ENCODE measurements at places on chromosomes 6 and 20.

- DNase-seq, result peak; percentile 41
These were observed 6.0 kb downstream of the OPN5 start for GRCh38 chr6:47787620-47788497.

- no peak for DNase-seq
These were observed 37.5 kb downstream of the PTK7 start for GRCh38 chr6:43113431-43114260.

DNA sequence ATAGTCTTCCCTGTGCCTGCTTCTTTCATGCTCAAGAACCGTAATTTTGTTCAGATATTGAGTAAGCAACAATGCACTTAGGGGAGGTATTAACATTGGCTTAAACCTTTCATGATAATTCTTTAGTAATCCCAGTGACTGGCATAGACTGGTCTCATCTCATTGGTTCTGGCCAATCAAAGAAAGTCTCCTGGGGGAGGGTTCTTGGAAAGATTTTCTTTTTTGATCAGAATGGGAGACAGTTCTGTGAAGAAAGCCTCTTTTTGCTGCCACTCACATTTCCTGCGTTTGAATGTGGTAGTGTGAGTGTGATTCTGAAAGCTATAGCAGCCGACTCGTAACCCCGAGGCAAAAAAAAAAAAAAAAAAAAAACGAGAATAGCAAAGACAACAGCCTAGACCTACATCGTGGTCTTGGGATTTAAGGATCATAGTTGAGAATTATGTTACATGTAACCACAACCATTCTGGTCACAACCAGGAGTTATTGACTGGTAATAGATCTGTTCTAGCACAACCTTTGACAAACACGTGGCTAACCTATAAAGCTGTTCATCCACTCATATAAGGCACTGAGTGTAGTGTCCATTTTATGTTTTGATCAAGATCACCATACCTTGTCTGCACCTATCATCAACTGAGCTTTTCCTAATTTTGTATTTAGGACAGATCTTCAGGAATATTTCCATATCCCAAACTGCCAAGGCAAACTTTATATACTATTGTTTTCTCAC lies 15.1 kb upstream of the TMEM217 start:
- DNase-seq, result no peak

- DNase-seq, result no peak
These were observed 17.9 kb downstream of the CUL9 start for GRCh38 chr6:43199912-43200311.

GRCh38 chr6:3721810-3722621 lies 29.5 kb downstream of the PXDC1 start:
- DNase-seq, result no peak

DNA sequence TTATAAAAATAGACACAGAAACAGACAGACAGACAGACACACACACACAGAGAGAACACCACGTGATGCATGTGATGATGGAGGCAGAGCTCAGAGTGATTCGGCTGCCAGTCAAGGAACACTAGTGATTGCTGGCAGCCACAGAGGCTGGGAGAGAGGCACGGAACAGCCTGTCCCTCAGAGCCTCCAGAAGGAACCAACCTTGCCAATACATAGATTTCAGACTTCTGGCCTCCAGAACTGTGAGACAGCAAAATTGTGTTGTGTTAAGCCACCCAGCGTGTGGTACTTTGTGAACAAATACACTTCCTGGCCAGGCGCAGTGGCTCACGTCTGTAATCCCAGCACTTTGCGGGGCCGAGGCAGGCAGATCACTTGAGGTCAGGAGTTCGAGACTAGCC lies 9.5 kb upstream of the PARD6B start:
- no peak for DNase-seq

DNA sequence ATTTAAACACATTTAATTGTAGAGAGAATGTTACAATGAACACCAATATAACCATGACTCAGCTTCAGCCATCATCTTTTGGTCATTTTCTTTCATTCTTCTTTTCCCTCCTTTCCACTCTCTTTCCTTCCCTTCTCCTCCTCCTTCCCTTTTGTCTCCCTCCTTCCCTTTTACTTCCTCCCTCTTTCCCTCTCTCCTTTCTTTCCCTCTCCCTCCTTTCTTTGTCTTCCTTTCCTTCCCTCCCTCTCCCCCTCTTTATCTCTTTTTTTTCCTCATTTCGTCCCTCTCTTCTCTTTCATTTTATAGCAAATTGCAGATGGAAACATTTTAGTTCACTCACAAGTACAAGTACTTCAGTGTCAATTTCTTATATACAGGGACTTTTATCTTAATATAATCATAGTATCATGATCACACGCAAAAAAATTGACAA lies 1.8 kb downstream of the ZKSCAN3 start:
- DNase-seq, result no peak

DNA sequence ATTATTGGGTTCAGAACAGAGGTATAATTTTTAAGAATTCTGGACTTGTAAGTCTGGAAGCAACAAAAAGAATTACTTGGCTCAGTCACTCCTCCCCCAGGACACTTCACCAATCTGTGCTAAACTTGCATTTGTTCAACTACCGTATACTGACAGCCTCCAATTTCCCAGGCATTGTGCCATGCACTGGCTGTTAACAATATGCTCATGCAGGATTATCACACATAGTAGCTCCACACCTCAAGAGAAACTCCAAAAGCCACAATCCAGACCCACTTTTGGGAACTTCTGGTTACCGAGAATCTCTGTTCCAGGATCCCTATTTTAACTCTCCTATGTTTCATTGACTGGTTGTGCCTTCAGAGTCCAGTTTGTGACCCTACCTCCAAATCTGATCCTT lies 7.7 kb downstream of the ADGRF1 start:
- no peak for DNase-seq

- no peak for DNase-seq
These were observed 14.4 kb upstream of the HLA-DQA1 start for GRCh38 chr6:32622545-32623401.

DNA sequence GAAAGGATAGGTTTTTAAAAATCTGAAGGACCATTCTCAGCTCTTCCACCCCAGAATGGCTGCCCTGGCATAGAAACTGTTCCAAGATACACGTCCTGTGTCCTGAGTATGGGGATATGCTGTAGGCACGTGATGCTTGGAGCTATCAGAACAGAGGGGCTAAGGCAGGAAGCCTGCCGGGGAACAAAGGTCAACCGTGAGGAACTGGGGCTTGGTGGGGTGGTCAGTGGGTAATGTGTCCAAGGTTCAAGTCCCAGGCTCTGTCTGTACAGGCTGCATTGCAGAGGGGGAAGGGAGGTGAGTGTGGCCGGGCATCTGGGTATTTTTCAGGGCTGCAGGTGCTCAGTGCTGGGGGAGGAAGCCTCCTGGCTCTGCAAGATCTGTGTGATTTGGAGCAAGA lies 479.6 kb upstream of the CHD6 start:
- DNase-seq, result no peak

GRCh38 chr6:76073281-76073680 lies 819 bp upstream of the IMPG1 start:
- no peak for DNase-seq

- DNase-seq, result no peak
These were observed 11.4 kb upstream of the TAF8 start for GRCh38 chr6:42038811-42039408.

DNA sequence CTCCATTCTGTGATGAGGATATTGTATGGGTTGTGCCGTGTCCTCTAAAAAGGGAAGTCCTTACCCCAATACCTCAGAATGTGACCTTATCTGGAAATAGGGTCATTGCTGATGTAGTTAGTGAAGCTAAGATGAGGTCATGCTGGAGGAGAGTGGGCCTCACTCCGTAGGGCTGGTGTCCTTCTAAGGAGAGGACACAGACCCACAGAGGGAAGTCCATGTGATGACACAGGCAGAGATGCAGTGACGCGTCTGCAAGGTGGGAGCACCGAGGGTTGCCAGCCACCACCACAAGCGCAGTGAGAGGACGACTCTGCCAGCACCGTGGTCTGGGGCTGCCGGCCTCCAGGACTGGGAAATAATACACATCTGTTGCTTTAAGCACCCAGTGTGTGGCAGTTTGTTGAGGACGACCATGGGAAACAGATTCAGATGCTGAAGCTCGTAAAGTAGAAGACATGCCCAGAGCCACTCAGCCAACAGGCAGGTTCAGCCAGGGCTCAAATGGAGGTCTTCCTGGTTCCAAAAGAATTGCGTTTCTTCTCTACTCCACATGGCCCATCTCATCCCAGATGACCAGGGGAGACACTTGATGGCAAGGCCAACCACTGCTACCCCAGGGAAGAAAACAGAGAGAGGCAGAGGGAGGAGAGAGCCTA lies 59.2 kb upstream of the DUSP22 start:
- DNase-seq, result no peak

GRCh38 chr20:25283221-25283951 lies 35.5 kb downstream of the PYGB start:
- DNase-seq, result no peak

- no peak for DNase-seq
These were observed 29.7 kb downstream of the SLC22A23 start for GRCh38 chr6:3426927-3427686.

- no peak for DNase-seq
These were observed at the start of gene ZNF512B for GRCh38 chr20:63969838-63970713. ZNF512B (minus strand) TSS chr20:63969930; CDS start chr20:63967950, 1,980 bp downstream.

DNA sequence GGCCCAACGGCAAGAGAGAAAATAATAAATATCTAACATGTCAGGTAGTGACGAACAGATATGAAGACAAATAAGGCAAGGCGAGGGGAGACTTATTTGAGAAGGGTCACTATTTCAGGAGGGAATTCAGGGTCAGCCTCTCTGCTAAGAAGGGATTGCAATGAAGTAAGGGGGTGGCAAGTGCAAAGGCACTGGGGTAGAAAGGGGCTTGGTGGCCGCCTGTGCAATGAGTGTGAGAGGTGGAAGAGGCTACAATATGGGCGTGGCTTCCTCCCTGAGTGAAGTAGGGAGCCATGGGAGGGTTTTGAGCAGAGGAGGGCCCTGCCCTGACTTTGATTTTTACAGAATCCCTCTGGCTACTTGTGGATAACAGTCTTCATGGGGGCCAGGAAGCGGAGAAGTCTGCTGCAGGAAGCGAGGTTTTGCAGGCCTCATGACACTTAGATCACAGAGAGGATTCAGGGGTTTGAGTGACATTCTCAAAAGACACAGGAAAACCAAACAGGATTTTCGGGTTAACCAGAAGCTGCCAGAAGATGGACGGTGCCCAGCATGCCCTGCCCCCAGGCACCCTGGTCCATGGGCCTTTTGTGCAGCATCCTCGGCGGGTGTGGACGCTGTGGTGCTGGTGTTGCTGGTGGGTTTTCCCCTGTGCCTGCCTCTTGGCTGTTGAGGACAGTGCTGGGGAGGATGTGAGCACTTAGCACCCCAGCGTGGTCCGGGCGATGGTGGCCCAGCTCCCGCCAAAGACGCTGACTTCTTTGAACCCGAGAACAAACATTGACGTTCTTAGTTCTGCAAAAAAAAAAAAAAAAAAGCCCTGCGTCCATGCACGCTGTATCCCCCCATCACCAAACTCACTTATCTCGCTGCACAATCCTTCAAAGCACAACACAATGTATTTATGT lies 124.2 kb upstream of the PTPN1 start:
- no peak for DNase-seq

- no peak for DNase-seq
These were observed 85.4 kb downstream of the CD40 start for GRCh38 chr20:46203510-46203837.

- DNase-seq, result no peak
These were observed 25.4 kb downstream of the ZFP64 start for GRCh38 chr20:52166150-52166549.

- DNase-seq, result no peak
These were observed 131.0 kb upstream of the MLN start for GRCh38 chr6:33934731-33935270.

GRCh38 chr6:131999545-132000146 lies 48.5 kb upstream of the CCN2 start:
- DNase-seq, result no peak

- no peak for DNase-seq
These were observed 22.4 kb upstream of the BPIFA2 start for GRCh38 chr20:33145521-33145920.

DNA sequence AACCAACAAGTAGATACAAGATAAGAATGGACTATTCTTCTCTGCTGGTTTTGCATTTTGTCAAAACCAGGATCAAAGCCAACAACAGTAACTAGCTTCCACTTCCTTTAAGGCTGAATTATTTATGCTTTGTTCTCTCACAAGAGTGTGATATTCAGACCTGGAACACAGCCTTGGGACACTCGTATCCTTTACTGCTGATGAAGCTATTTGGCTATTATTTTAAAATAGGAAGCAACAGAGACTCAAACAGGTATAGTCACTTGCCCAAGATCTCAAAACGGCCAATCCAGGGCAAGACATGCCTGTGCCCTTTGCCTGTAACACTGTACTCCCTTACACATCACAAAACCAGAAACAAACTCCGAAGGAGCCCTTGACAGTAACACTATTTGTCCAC lies 19.9 kb downstream of the SPTLC3 start:
- no peak for DNase-seq

DNA sequence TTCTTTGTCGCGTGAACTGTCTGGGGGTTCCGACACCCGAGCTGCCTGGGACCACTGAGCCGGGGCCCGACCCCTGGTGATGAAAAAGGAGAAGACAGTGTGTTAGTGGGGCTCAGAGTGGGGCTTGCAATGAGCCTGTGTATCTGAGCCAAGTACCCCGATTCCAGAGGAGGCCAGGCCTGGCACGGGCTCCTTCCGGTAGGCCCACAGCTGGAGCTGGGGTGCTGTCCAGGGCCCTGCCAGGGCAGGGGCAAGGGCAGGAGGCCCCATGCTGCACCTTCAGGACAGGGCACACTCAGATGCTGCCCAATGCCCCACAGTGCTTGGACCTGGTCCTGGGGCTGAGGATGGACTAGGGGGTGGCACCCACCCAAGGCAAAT lies 89.4 kb downstream of the TAF4 start:
- no peak for DNase-seq

DNA sequence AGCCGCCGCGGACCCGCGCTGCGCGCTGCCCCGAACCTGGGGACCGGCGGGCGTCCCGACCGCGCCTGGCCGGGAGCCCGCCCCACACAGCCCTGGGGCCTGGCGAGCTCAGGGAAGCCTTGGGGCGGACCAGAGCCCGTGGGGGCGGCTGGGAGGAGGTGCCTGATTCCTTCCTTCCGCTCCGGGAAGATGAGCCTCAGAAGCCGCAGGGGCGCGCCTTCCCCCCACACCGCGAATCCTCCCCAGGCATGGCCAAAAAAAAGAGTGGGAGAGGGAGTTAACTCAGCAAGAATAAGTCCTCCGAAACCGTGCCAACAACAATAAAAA lies at the start of gene CBLN4:
TSS of gene CBLN4 (minus strand) at position 131 of the 327 bp plus-strand sequence. CDS start 1,348 bp downstream, outside the sequence.
- DNase-seq, result no peak

DNA sequence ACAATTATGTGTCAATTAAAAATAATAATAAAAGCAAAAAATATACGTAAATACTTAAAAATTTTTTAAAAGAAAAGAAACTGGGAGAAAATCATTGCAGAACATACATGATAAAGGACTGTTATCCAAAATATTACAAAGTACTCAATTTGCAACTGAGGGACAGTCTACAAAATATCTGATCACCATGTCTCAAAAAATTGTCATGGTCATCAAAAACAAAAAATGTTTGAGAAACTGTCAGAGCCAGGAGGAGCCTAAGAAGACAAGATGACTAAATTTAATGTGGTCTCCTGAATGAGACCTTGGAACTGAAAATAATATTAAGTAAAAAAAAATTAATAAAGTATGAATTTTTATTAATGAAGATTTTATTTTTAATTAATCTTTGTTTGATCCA lies 43.5 kb downstream of the DTNBP1 start:
- DNase-seq, result no peak
